Frontal cortex (tissue), 4 donors: ENCODE measurements at places on chromosomes 3 and 15.

- no peak for DNase-seq
These were observed 40.7 kb downstream of the DUT start for GRCh38 chr15:48371961-48372360.

GRCh38 chr3:148494451-148494850 is 203.3 kb upstream of the AGTR1 start:
- no peak for DNase-seq

DNA sequence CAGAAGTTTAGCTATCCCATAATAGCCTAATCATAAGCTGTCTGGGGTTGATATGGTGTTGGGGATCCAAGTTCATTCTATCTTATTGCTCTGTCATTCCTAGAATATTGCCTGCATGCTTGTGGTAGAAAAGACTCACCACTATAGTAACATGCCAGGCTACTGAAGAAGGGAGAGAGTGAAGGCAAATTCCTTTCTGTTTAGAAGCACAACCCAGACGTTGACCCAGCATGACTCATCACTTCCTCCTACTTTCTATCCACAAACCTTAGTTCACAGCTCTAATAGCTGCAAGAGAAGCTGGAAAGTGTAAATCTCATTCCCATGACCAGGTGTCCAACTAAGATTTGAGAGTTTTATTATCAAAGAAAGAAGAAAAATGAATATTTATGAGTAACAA is 57.8 kb upstream of the NMD3 start:
- DNase-seq = no peak

DNA sequence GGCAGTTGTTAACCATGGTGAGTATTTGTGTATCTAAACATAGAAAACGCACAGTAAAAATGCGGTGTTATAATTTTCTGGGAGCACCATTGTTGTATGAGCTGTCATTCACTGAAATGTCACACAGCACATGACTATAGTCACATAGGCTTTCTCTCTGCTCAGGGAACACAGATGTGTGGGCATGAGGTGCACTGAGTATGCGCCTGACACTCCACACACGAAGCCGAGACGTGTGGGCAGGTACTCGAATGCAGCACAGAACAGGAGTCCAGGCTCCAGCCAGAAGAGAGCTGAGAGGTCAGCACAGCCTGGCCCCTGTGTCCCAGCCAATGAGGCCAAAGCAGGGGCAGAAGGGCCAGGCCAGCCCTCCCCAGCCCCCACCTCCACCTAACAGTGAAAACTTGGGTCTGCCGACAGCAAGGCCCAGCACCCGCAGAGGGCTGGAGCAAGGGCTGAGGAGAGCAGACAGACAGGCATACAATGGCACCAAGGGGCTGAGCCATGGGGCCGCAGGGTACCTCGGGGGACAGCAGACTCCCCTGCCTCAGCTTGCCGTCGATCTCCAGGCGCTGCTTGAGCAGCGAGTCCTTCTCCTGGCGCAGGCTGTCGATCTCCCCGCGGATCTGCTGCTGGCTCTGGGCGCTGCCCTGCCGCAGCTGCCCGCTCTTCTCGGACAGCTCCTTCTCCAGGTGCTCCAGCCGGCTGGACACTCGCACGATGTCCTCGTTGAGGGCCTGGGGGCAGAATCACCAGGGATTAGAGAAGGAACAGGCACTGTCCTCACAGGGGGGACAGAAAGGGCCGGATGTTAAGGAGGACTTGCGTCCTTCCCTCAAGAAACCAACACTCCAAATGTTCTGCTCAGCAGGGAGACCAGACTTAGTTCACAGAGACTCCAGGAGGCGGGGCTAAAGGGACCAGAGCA is 24.0 kb downstream of the KIF7 start:
- no peak for DNase-seq

GRCh38 chr3:141465221-141465620 is 21.6 kb upstream of the RASA2 start:
- DNase-seq = no peak

- no peak for DNase-seq
These were observed 27.1 kb upstream of the GPR156 start for GRCh38 chr3:120311863-120312794.

DNA sequence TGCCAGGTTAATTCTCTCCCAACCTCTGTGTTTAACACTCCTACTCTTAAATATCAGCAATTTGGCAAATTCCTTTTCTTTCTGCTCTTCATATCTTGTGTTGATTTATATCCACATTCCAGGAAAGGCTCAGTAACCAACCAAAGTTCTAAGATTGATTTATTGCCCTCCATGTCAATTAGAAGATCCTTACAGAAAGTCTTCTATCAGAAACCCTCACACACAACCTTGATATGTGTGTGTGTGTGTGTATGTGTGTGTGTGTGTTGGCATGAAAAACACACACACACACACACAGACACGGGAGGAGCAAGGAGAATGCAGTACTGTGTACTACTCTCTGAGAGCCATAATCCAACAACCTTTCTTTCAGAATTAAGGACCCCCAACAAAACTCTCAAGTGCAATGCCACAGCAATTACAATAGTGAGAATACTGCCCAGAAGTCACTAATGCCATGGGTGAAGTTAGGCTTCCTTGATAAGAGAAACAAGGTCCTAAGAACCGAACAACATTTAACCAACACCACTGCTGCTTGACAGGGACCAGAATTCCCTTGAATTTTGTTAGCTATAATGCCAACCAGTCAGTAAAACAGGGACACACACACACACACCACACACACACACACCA is 1.1 kb downstream of the LSAMP start:
- DNase-seq = no peak
